T-cell (primary cell): ENCODE measurements at places on chromosomes 11 and 22. TPM values are rescaled to one million over a fixed set of nuclear protein-coding genes. Genes with fewer than 3 reads are reported as not detected.

Gene ANGPTL5
- not detected for total RNA-seq

Gene GLYAT
- total RNA-seq = not detected

Gene BBOX1
- not detected for total RNA-seq

Gene SCN3B
- total RNA-seq = not detected

Gene GTSE1
- 0.54 TPM for total RNA-seq

Gene MYOD1
- total RNA-seq = not detected

Gene TENM4
- total RNA-seq = not detected

Gene OTOG
- total RNA-seq = not detected

Gene FGF3
- not detected for total RNA-seq

Gene VPS11
- 59.5 TPM for total RNA-seq

Gene MS4A3
- 0.40 TPM for total RNA-seq

Gene CABP4
- 3.5 TPM for total RNA-seq

Gene SLC16A8
- total RNA-seq = not detected

Gene PHLDA2
- total RNA-seq = 0.79 TPM

DNA sequence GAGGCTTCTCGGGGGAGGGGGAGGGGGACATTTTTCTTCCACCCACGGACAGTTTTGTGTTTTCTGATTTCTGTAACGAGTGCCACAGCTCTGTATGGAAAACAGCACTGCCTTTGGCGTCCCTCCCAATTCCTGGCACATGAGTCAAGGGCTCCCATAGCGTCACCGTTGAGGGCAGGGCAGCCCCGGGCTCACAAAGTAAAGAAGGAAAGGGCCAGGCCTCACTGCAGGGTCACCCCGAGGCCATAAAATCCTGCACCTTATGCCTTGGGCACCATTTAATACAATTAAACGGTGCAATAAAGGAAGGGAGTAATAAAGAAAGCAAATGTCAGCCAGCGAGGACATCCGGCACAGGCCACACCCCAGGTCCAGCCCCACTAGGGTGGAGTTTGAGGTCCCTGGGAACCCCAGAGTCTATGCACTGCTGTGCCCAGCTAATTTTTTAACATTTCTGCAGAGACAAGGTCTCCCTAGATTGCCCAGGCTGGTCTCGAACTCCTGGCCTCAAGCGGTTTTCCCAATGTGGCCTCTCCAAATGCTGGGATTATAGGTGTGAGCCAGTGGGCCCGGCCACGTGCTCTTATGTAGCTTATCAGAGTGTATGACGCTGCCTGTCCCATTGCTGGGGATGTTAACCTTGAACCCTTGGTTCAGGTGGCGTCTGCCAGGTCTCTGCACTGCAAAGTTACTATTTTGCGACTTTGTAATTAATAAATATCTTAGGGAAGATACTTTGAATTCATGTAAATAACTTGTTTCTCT is 13.6 kb upstream of the MUC2 start:
- no peak for DNase-seq

- no peak for DNase-seq
Observed at GRCh38 chr11:85737738-85738137, 51.7 kb upstream of the CCDC89 start.

DNA sequence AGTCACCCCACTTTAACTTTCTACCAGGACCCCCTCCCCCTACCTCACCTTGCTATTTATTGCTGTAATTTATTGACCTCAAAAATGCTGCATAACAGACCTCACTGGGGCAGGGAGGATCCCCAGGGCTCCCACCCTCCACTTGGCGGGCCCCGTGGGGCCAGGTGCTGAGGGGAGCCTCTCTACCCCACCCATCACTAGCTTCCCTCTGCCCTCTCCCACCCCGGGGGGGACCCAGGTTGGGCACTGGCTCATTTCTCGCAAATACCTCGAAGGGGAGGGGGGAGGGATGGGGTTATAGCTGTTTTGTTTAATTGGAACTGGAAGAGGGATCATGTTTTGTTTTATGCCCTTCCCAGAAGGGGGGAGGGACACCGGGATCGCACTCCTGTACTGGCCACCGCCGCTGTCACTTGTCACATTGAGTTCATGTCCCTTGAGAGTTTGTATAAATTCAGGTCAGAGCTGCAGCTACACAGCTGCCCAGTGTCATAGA is 16.3 kb upstream of the TMEM191C start:
- no peak for DNase-seq

DNA sequence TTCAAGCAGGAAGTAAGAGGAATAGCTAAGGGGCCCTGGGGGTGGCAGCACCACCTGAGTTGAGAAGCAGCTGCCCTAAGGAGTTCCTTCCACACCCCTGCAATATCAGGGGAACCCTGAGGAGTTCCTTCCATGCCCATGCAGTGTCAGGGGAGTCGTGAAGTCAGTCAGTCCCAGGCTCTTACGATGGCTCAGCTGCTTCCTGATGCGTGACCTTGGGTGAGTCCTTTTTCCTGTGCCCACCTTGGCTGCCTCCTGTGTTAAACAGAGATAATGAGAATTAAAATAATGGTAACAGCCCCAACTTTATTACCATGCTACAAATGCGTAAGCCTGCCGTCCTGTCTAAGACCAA is 181.1 kb downstream of the MIAT start:
- DNase-seq = no peak

DNA sequence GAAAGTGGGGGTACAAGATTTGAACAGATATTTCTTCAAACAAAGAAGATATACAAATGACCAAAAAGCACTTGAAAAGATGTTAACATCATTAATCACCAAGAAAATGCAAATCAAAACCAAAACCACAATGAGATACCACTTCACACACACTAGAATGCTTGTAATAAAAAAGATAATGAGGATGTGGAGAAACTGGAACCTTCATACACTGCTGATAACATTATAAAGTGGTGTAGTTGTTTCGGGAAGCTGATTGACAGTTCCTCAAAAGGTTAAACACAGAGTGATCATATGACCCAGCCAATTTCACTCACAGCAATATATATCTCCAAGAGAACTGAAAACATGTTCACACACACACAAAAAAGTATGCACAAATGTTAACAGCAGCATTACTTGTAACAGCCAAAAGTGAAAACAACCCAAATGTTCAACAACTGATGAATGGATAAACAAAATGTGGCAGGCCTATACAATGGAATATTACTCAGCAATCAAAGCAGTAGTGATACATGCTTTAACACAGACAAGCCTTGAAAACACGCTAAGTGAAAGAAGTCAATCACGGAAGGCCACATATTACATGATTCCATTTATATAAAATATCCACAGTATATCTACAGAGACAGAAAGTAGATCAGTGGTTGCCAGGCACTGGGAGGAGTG is 15.1 kb downstream of the PITPNB start:
- no peak for DNase-seq

- no peak for DNase-seq
Observed at GRCh38 chr11:2730272-2731129, 30.7 kb upstream of the KCNQ1OT1 start.

DNA sequence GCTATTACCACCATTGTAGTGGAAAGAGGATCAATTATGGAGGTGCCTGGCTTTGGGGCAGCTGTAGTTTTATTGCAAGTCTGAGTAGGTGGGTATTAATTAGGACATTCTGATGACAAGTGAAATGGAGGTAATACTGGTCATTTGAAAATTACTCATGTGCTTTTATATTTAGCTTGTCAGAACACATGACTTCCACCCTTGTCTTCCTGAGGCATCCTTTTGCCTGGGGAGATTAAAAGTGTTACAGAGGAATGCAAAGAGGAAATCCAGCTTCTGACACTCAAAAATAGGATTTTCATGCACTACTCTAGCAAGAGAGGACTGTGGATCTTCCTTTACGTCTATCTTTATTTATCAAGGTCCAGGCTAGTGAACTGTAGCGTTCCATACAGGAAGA is 44.7 kb upstream of the CAPRIN1 start:
- no peak for DNase-seq

DNA sequence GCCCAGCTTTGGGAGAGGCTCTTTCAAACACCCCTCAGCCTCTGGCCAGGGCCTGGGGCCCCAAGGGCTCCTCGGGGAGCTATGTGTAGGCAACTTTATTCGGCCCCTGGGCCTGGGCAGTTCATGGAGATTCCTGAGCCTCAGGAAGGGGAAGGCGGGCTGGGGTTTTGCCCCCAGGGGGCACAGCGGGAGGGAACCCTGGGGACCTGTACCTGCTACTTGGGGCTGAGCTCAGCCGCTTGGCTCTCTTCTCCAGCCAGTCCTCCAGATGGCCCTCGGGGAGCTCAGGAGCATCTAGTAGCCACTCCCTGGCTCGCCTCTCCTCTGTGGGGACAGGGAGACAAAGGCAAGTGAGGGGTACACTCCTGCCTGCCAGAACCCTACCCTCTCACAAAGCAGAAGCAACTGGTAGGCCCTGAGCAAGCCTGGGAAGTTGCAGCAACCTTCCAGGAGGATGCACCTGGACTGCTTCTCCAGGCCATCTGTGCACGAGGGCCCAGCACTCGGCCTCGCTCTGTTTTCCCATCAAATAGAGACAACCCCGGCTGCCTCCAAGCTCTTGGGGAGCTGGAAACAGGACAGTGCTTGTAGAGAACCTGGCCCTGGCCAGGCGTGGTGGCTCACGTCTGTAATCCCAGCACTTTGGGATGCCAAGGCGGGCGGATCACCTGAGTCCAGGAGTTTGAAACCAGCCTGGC is 18.5 kb downstream of the CABP7 start:
- DNase-seq = no peak

GRCh38 chr22:49699476-49699875 is 128.2 kb downstream of the BRD1 start:
- DNase-seq = no peak

- no peak for DNase-seq
Observed at GRCh38 chr11:46249103-46249937, 28.1 kb upstream of the CREB3L1 start.

DNA sequence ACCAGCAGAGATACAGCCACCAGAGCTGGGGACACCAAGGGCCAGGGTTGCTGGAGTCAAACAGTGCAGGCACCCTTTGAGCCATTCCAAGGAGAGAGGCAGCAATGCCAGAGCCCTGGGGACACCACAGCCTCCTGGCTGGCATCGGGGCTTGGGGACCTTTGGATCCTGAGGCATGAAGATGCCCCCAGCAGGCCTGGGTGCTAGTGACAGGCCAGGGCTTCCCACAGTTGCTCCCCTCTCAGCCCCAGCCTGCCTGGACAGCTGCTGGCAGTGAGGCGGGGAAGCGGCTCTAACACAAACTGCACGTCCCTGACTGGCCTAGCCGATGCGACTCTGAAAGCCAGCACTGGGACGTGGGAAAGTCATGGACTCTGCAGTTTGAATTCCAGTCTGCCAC is 2.7 kb downstream of the CD5 start:
- no peak for DNase-seq

GRCh38 chr11:126704096-126704495 is 296.5 kb downstream of the KIRREL3 start:
- no peak for DNase-seq

- DNase-seq = no peak
Observed at GRCh38 chr11:69498614-69499175, 17.2 kb downstream of the LINC01488 start.

DNA sequence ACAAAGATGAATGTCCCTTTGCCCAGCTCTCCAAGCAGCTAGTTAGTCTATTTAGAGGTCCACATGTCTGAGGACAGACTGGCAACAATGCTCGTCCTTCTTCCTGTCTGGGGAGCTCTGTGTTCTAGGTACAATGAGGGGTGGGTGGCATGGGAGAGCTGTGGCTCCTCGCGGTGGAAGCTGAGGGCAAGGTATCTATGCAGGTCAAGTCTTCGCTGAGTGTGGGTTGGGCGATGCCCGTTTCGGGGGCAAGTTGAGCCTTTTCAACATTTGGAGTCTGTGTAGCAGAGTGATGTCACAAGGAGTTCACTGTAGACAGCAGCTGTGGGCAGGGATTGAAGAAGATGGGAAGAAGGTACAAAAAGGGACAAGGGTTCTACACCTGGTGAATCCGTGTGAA is 163.2 kb downstream of the FEZ1 start:
- DNase-seq = no peak

DNA sequence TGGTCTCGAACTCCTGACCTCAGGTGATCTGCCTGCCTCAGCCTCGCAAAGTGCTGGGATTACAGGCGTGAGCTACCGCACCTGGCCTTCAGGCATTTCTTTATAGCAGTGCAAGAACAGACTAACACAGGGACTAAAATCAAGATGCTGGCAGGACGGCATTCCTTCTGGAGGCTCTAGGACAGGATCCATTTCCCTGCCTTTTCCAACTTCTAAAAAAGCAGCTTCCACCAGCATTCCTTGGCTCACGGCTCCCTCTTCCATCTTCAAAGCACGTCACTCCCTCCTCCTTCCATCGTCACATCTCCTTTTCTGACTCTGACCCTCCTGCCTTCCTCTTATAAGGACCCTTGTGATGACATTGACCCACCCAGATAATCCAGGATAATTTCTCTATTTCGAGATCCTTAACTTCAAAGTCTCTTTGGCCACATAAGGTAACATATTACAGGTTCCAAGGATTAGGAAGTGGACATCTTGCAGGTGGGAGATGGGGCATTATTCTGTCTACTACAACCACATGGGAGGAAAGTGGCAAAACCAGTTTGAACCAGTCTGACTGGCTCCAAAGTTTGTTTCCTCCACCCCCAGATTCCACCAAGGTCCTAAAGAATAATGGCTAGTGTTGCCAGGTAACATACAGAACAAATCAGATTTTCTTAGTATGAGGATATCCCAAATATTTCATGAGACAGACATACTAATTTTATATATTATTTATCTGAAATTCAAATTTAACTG is 172.5 kb downstream of the MN1 start:
- DNase-seq = no peak

GRCh38 chr11:74288161-74288560 is 23.3 kb downstream of the P4HA3 start:
- DNase-seq = no peak

GRCh38 chr11:8030526-8031247 is 43.5 kb downstream of the EIF3F start:
- no peak for DNase-seq
